CD14-positive monocyte (primary cell): ENCODE measurements at places on chromosomes 6 and 20. TPM values are rescaled to one million over a fixed set of nuclear protein-coding genes. Genes with fewer than 3 reads are reported as not detected.

The RNF39 gene
- polyA plus RNA-seq = not detected

The IL17F gene
- polyA plus RNA-seq = not detected in 2 replicates

DNA sequence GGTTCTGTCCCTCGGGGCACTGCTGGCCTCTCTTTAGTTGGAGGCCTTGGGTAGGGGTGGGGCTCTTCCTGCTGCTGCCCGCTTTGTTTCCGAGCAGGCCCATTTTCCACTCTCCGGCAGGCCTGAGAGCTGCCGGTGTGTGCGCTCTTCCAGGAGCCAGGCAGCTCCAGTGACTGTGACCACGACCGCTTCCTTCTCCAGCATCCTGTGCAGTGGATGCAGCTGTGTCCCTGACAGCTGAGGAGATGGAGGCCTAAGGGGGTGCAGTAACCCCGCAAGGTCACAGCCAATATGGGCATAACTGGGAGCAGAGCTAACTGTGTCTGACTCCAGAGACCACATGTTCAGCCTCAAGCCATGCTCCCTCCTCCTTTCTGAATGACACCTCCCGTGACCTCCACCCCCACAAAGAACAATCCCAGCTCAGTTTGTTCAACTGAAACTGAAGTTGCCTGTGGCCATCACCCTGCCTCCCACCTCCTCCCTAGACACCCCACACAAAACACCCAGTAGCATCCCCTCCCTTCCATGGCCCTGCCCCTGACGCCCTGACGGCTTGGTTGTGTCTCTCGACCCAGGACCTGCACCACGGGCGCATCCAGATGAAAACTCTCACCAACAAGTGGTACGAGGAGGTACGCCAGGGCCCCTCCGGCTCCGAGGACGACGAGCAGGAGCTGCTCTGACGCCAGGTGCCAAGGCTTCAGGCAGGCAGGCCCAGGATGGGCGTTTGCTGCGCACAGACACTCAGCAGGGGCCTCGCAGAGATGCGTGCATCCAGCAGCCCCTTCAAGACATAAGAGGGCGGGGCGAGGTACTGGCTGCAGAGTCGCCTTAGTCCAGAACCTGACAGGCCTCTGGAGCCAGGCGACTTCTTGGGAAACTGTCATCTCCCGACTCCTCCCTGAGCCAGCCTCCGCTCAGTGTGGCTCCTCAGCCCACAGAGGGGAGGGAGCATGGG lies 27.8 kb downstream of the SPATA2 start:
- no peak overlapping the region for H3K4me3 ChIP-seq
- no peaks in the 10 kb centered on the region for H3K27me3 ChIP-seq
- peak overlapping the region; percentile 81 for H3K27ac ChIP-seq
- DNase-seq = no peak

DNA sequence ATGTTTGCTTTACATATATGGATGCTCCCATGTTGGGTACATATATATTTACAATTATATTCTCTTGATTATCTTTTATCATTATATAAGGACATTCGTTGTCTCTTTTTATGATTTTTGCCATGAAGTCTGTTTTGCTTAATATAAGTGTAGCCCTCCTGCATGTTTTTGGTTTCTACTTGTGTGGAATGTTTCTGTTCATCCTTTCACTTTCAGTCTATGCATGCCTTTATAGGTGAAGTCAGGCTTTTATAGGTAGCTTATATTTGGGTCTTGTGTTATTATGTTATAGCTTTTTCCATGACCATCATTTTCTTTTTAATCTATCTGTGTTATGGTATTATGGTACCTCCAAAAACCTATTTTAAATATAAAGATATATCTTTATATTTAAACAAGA lies 612.5 kb upstream of the HS3ST5 start:
- no peak overlapping the region for H3K27ac ChIP-seq
- H3K4me1 ChIP-seq = no peaks in the 10 kb centered on the region
- H3K36me3 ChIP-seq = no peaks in the 10 kb centered on the region
- no peak overlapping the region for H3K4me3 ChIP-seq
- DNase-seq = no peak
- no peaks in the 10 kb centered on the region for H3K27me3 ChIP-seq

- no peaks in the 10 kb centered on the region for H3K27me3 ChIP-seq
- DNase-seq = no peak
- H3K27ac ChIP-seq = no peak overlapping the region
- H3K4me3 ChIP-seq = no peak overlapping the region
- H3K36me3 ChIP-seq = peaks cover 23% of the 10 kb centered on the region
- no peaks in the 10 kb centered on the region for H3K4me1 ChIP-seq
These were observed 8.5 kb downstream of the C6orf89 start for GRCh38 chr6:36893976-36894932.

DNA sequence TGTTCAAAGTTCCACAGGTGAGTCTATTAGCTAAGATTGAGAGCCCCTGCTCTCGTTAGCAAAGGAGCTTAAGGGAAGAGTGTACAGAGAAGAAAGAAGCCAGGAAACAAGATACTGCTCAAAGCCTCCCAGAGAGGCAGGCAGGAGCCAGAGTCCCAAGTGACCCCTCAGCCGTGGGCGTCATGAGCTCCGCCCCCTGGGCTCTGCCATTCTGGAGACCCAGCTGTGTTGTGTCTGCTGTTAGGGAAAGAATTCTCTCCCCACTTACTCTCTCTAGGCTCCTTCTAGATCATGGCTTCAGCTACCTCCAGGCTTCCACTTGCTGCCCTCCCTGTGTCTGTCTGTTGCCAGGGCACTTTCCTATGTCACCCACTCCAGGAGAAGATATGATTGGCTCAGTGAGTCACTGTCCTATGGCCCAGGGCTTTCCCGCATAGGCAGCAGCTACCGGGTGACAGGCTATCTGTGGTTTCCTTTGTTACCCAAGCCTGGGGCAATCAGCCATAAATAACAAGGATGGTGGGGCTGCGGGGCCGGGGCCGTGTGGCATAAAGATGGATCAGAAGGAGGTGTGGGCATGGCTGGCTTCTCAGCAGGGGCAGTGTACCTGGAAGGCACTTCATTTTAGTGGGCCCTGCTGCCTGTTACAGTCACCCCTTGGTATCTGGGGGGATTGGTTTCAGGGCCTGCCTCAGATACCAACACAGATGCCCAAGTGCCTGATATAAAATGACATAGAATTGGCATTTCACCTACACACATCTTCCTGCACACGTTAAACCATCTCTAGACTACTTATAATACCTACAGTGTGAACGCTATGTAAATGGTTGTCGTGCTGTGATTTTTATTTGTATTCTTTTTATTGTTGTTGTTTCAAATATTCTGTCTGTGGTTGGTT lies 118.9 kb downstream of the ARMC2 start:
- no peaks in the 10 kb centered on the region for H3K27me3 ChIP-seq
- DNase-seq = peak; percentile 87
- no peaks in the 10 kb centered on the region for H3K36me3 ChIP-seq
- H3K4me3 ChIP-seq = no peak overlapping the region
- H3K27ac ChIP-seq = peak overlapping the region; percentile 59
- peaks cover 34% of the 10 kb centered on the region for H3K4me1 ChIP-seq

DNA sequence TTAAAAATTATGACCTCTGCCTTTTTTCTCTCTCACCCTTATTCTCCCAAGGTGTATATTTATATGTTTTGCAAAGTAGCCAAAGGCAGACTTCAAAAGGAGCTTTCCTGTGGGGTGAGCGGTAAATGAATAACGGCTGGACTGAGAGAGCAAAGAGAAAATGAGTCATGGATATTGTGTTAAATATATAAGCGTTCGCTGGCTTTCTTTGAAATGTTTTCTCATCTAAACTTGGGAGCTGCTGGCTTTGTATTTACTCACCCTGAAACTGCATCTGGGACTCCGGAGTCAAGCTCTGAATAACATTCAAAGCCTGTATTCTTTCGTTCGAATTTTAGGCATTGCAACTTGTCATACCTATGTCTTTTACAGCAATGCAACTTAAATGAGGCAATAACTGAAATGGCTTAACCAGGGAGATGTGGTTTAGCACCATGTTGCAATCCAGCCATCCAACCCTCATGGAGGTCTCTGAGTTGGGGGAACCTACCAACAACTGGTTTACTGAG lies 32.0 kb downstream of the ATXN1 start:
- no peak overlapping the region for H3K27ac ChIP-seq
- H3K36me3 ChIP-seq = no peaks in the 10 kb centered on the region
- DNase-seq = no peak
- H3K4me3 ChIP-seq = no peak overlapping the region

- H3K4me3 ChIP-seq = no peak overlapping the region
- H3K36me3 ChIP-seq = no peaks in the 10 kb centered on the region
- no peak for DNase-seq
- peaks cover 3% of the 10 kb centered on the region for H3K4me1 ChIP-seq
- no peak overlapping the region for H3K27ac ChIP-seq
These were observed 158.7 kb upstream of the CENPW start for GRCh38 chr6:126181173-126181741.

DNA sequence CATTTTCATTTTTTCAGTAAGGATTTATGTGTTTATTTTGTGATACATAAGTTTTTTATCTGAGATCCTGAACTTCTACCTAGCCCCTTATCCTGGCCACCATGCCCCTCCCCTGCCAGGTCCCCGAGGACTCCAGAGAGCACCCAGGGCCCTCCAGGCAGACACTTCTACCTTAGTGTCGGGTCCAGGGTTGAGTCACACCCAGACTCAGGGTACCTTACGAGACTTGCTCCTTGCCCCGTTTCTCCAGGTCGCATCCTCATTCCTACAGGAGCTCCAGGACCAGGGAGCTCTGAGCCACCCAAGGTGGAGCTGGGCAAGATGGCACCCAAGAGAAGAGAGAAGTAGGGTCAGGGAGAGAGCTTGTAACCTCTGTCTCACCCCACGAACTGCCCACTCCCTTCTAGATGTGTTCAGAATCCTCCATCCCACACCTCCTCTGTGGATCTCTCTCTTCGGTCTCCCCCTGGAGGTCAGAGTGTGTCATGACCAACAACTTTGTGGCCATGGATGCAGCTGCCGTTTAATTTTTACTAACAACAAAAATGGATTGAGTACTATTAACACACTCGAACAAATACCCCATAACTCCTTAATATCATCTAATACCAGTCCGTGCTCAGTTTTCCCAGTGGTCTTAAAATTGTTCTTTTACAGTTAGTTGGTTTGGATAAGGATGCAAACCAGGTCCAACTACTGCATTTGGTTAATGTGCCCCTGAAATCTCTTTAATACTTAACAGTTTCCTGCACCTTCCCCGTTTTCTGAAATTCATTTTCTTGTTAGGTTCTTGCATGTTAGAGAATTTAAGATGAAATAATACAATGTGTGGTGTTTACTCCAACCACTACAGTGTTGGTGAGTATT lies 130.6 kb upstream of the INSM1 start:
- peak; percentile 43 for DNase-seq
- H3K27me3 ChIP-seq = no peaks in the 10 kb centered on the region
- H3K36me3 ChIP-seq = no peaks in the 10 kb centered on the region
- no peaks in the 10 kb centered on the region for H3K4me1 ChIP-seq
- H3K27ac ChIP-seq = no peak overlapping the region
- no peak overlapping the region for H3K4me3 ChIP-seq

GRCh38 chr20:14444106-14444505 lies 106.7 kb upstream of the FLRT3 start:
- H3K27me3 ChIP-seq = no peaks in the 10 kb centered on the region
- no peaks in the 10 kb centered on the region for H3K36me3 ChIP-seq
- no peak overlapping the region for H3K27ac ChIP-seq
- DNase-seq = no peak
- H3K4me1 ChIP-seq = no peaks in the 10 kb centered on the region

GRCh38 chr6:142872376-142872775 lies 72.6 kb downstream of the HIVEP2 start:
- no peak for DNase-seq
- H3K36me3 ChIP-seq = no peaks in the 10 kb centered on the region

DNA sequence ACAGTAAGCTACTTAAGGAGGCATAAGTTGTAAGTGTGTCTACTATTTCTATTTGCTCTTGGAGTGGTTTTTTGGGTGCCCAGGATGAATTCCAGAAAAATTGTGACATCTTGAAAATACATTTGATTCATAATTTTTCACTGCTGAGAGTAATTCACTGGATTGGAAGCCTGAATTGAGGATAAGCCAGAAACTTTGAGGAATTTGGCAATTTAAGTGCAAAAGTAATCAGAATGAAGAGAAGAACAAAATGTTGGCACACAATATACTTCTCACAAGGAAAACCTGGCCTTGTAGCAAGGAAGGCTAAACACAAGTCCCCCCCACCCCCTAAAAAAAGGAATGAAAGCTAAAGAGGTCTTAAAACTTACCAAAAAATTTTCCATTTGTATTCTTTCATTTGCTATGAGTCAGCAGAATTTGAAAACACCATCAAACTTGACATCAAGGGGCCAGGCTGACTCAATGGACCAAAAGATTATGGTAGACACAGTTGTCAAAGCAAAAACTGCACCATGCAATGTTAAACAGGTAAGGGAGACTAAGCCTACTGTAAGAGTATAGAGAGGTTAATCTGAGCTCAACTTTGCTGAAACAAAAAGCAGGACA lies 840.0 kb downstream of the FRK start:
- H3K27ac ChIP-seq = no peak overlapping the region
- no peaks in the 10 kb centered on the region for H3K4me1 ChIP-seq
- H3K27me3 ChIP-seq = no peaks in the 10 kb centered on the region
- no peaks in the 10 kb centered on the region for H3K36me3 ChIP-seq
- no peak for DNase-seq
- no peak overlapping the region for H3K4me3 ChIP-seq

DNA sequence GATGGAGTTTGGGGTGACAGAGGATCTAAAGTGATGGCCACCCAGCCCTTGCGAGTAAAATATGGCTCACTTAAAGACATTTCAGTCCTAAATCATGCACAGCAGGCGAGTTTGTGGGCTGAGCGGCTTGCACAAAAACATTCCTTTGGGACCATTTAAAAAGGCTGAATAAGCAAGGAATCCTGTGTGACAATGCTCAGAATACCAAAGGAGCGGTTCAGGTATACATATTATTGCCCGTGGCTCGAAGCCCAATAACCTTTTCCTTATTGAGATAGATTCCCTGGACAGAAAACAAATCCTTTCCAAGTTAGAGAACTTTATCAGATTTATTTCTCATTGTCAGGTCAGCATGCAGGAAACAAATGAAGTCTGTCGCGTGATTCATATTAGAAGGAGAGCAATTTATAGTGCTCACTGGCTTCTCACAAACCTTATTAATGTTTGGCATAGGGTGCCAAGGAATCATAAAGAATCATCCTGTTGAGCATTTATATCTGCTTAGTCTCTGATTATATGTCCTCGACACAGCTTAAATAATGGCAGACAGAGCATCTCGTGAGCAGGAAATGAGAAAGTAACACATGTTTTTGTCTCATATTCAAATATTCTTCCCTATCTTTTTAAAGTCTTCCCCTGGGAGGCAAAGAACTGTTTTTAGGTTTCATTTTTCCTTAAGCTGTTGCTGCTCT lies 121.3 kb downstream of the TRMT11 start:
- no peak overlapping the region for H3K4me3 ChIP-seq
- no peaks in the 10 kb centered on the region for H3K4me1 ChIP-seq
- H3K27me3 ChIP-seq = no peaks in the 10 kb centered on the region

The SLC22A1 gene
- polyA plus RNA-seq = not detected

GRCh38 chr6:38522322-38522721 lies 117.4 kb downstream of the BTBD9 start:
- no peak for DNase-seq
- H3K27me3 ChIP-seq = no peaks in the 10 kb centered on the region
- H3K4me3 ChIP-seq = no peak overlapping the region

- H3K4me1 ChIP-seq = peaks cover 70% of the 10 kb centered on the region
- DNase-seq = peak; percentile 41
- peaks cover 23% of the 10 kb centered on the region for H3K36me3 ChIP-seq
These were observed 578 bp downstream of the CD93 start for GRCh38 chr20:23085436-23086055.

The ARMH2 gene
- polyA plus RNA-seq = not detected
